ENCODE measurements at places on chromosomes 13 and 19.

DNA sequence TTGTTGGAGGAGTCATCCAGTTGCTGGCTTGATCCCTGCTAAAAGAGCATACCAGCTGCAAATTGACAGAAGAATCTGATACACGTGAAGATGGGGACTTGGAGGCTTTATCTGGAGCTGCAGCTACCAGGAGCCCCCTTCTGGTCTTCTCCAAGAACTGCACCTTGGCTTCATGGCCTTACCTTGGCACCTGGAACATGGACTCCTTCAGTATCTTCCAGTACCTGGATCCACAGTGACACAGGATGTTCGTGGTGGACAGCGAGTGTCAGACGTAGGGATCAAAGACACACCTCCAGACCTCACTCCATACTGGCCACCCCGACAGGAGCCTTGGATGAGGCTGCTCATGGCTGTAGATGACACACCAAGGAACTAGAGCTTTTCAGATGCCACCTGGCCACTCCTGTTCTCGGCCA, 9.9 kb upstream of the ACSBG2 start:
- DNase-seq, result peak; percentile 45

- no peak for DNase-seq
These were observed 65.8 kb upstream of the MED4 start for GRCh38 chr13:48160606-48161278.

DNA sequence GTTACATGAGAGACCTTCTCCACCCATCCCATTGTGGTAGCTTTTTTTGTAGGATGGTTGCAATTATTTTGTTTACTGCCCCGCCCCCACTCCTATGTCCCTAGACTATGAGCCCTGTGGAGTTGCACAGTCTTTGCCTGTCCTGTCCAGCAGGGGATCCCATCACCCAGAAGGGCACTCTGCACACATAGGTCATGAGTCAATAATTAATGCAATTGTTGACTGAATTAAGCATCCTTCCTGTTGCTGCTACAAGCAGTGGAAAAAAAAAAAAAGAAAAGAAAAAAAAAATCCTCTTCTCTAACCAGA, 14.2 kb downstream of the C19orf81 start:
- no peak for DNase-seq

DNA sequence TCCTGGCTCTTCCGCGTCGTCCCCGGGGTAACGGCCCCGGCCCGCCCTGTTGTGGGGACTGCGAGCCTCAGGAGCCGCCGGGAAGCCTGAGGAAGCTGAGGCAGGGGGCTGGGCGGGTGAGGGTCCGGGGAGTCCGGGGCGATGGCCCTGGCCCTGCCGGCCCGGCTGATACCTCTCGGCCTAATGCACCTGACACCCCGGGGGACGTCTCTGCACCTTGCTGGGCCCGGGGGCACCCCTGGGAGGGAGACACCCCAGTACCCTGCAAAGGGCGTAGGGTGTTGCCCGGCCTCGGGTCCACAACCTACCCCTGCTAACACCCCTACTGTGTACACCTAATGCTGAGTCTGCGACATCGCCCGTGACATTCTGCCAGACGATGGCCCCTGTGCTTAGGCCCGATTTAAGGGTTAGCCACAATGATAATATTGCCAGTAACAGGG, 410 bp downstream of the PIN1 start:
- DNase-seq, result no peak

DNA sequence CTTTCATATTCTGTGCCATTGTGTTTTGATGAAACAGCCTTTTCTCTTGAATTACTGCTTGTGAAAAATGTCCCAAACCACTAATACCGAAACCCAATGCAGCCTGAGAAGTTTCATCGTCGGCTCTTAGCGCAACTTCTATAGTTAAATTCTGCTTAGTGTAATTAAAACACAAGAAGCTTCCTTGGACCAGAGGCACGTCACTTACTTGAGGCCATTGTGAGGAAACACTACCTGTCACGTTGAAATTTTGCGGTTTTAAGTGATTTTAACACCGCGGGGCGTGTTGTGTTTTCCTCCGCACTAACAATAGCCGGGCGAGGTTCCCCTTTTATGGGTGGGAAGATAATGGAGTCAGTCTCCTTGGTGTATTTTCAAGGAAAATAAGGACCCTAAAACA, 70.9 kb downstream of the GGACT start:
- no peak for DNase-seq

GRCh38 chr19:3194106-3195087, 8.7 kb downstream of the NCLN start:
- DNase-seq, result no peak

DNA sequence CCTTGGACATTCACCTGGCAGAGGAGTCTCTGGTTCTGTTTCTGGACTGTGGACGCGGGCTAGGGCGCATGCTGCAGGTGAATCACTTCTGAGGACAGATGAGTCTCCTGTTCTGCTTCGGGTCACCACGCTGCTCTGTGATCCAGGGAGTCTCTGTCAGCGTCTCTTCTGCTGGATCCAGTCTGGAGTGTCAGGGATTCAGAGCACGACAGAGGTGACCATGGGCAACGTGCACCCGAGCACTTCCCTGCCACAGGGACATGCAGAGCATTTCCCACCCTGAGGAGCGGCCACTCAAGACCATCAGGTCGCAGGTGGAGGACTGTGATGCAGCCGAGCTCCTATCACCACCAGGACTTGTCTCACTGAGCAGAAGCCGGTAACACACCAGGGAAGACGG, 24.4 kb upstream of the LILRA2 start:
- DNase-seq, result no peak

DNA sequence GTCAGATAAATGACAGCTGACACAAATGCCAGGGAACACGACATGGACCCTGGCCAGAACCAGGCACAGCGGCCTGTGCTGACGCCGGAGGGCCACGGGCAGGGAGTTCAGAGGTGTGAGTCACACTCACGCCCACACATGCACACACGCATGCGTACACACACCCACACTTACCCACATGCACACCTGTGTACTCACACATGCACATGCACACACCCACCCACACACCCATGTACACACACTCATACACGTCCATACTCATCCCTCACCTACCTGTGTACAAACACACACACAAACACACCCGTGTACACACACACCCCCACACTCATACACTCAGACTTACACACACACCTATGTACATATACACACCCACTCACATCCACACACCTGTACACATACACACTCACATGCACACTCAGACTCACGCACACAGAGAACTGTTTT, 40.4 kb downstream of the MLLT1 start:
- DNase-seq, result no peak

GRCh38 chr19:3146677-3147100, 10.9 kb downstream of the GNA15 start:
- DNase-seq, result peak; percentile 35

GRCh38 chr13:107170270-107170931, 602.5 kb upstream of the ARGLU1 start:
- DNase-seq, result no peak

GRCh38 chr13:88104576-88104975, 433.4 kb downstream of the SLITRK5 start:
- DNase-seq, result no peak

- peak; percentile 24 for DNase-seq
These were observed at the start of gene GDF15 for GRCh38 chr19:18385675-18386542. Gene GDF15, plus strand, starts transcription at chr19:18386158. Its CDS starts 32 bp downstream, at chr19:18386190.

GRCh38 chr19:30897553-30897952, 451.7 kb downstream of the TSHZ3 start:
- DNase-seq, result no peak

- no peak for DNase-seq
These were observed 268.2 kb upstream of the MAB21L1 start for GRCh38 chr13:35744566-35745178.

- DNase-seq, result no peak
These were observed 574 bp downstream of the MKNK2 start for GRCh38 chr19:2050349-2050990.

GRCh38 chr19:7720351-7720750, 11.6 kb downstream of the CLEC4G start:
- DNase-seq, result no peak

GRCh38 chr13:62327367-62327766, 911.7 kb upstream of the PCDH20 start:
- DNase-seq, result no peak

GRCh38 chr13:20416223-20416745, 109.4 kb downstream of the CRYL1 start:
- DNase-seq, result no peak

DNA sequence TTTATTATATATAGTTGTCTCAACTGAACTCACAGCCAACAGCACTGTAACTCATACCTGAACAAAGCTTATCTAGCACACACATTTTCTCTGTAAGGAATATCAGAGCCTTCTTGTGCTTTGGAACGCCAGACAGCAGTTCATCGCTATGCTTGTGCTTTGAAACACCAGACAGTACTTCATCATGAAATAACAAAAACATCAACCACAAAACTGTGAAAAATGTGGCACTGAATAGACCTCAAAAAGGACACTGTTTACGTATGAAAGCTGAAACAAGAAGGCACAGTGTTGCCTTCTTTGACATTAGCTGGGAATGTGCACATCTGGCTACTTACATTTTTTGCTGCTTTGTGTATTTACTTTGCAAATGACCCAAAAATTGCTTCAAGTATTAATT, 160.2 kb downstream of the PDS5B start:
- DNase-seq, result no peak

DNA sequence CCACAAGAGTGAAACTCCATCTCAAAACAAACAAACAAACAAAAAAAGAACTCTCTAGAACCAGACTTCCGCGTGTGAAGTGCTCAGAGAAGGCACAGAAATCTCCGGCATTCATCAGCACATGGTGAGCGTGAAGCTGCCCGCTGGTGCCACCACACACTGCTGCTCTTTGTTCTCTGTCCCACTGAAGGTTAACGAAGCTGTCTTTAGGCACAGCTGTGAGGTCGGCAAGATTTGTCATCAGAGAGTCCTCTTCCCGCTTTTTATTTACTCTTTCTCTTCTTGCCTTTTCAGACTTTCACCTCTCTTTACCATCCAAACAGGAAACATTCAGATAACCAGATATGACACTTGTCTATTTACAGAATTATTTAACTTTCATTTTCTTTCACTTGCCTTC, 115.2 kb upstream of the ARGLU1 start:
- DNase-seq, result no peak

DNA sequence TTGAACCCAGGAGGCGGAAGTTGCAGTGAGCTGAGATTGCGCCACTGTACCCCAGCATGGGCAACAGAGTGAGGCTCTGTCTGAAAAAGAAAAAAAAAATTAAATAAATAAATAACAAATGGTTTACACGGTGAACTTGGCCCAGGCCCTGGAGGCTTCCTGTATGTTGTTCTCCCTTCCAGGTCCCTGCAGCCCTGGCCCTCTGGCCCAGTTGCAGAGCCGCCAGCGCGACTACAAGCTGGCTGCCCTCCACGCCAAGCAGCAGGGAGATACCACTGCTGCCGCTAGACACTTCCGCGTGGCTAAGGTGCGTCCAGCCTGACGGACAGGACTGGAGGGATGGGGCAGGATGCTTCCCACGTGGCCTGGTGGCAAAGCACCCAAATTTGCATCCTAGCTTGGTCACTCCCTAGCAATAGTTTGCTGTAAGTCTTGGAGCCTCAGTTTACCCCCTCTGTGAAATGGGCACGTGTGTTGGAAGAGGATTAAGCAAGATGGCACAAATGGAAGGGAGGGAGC, 11.9 kb downstream of the CC2D1A start:
- DNase-seq, result no peak

DNA sequence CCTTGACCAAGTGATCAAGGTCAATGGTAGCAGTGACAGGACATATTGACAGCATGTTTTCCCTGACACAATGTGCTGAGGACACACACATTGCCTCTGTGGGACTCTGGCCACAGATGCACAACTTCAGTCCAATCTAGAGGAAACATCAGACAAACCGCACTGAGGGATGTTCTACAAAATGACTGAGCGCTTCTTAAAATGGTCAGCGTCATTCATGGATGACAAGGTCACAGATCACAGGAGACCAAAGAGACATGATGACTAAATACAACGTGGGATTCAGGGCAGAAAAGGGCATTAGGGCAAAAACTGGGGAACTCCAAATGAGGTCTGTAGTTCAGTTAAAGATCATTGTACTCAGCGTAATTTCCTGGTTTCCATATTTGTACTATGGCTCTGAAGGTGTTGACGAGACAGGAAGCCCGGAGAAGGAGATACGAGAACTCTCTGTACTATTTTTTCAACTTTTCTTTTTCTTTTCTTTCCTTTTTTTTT, 20.6 kb downstream of the PBX4 start:
- DNase-seq, result peak; percentile 65

- DNase-seq, result no peak
These were observed 40.8 kb downstream of the BBC3 start for GRCh38 chr19:47190167-47190727.

- DNase-seq, result no peak
These were observed 49.8 kb downstream of the CBY2 start for GRCh38 chr13:45751885-45752284.

DNA sequence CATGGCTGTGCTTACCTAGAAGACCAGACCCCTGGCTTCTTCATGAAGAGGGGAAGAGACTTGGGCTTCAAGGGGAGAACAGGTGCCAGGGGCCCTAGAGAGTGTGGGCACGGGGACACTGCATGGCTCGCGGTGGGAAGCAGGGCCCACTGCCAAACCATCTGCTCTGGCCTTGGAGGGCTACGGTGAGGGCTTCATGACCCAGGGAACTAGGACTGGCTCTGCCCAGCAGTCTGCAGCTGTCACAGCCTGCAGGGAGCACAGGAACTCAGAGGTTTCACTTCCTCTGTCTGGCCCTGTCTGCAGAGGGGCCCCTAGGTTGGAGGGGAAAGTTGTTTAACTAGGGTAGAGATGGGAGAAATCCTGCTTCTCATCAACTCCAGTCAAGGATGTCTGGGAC, 4.3 kb downstream of the ERCC1 start:
- DNase-seq, result peak; percentile 61

GRCh38 chr13:41028051-41028450, 8.9 kb upstream of the ELF1 start:
- DNase-seq, result no peak

- no peak for DNase-seq
These were observed 26.5 kb upstream of the FOXO1 start for GRCh38 chr13:40692946-40693345.

GRCh38 chr13:113448545-113448884, 4.8 kb downstream of the ADPRHL1 start:
- DNase-seq, result no peak

- no peak for DNase-seq
These were observed 27.3 kb downstream of the SHISA2 start for GRCh38 chr13:26024558-26024957.
